ENCODE measurements at places on chromosomes 13 and 19.

DNA sequence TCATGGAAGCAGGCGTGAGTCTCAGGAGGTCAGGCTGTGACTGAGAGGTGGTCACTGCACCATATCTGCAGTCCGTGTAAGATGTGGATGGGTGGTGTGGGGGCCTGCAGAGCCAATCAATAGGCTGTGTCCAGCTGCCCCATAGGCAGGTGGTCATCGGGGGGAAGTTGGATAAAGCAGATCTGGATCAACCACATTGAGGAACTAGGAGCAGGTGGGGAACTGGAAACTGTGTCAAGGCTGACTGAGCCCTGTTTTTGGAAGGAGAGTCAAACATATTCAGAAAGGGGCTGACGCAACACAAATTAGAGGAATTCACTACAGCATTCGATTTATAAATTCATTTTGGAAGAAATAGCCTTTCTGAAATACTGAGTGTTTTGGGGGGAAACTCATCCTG is 15.0 kb downstream of the CLEC4M start:
- DNase-seq = peak; percentile 50

GRCh38 chr19:1214299-1214861 is 8.8 kb downstream of the STK11 start:
- no peak for DNase-seq

DNA sequence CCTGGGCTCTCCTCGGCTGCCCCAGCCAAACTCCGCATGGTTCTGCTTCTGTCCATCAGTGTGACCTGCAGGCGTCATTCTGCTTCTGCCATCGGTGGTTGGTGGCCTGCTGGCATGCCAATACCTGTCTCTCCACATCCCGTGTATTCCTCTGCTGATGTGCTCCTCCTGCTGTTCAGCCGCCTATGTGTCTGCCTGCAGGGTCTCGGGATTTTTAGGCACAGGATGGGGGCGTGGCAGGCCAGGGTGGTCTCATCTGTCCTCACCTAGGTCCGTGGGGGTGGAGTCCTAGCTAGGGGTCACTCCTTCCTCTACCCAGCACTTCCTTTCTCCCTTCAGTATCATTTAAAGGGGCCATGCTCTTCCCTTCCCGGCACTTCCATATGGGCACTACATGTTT is 33.0 kb upstream of the SGCG start:
- no peak for DNase-seq

- DNase-seq = no peak
Measured at GRCh38 chr13:96388598-96388997, 298.7 kb downstream of the HS6ST3 start.

DNA sequence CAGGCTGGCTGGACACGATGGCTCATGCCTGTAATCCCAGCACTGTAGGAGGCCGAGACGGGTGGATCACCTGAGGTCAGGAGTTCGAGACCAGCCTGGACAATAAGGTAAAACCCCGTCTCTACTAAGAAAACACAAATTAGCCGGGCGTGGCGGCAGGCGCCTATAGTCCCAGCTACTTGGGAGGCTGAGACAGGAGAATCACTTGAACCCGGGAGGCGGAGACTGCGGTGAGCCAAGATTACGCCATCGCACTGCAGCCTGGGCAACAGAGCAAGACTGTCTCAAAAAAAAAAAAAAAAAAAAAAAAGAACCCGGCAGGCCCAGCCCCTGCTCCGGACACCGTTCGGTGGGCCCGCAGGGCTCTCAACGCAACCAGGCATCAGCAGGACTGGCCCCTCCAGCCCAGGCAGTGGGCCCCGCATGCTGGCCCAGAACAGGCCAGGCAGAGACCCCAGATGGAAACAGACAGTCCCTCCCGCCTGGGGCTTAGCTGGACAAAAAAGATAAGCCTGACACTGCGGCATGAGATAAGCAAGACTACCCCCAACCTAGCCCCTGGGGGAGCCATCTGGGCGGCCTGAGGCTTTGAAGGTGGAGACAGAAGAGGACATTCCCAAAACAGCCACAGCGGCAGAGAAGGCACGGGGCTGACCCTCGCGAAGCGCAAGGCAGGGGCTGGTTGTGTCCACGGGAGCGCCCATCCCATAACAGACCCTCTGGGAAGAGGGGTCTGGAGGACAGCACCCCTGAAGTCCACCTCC is 11.6 kb downstream of the REXO1 start:
- no peak for DNase-seq

DNA sequence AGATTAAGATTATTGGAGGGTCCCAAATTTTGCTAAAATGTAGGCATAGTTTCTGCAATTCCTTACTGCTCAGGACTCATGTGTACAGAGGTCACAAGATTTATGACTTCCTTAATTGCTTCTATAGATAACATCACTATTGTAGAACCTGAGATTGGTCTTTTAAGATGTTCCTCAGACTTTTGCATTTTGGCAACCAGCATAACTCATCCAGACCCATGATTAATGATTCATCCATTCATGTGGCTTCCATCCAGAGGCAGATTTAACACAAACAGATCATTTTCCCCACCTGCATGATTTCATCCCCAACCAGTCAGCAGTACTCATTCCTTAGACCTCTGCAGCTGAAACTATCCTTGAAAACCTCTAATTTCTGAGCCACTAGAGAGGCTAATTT is 34.5 kb upstream of the CEACAM8 start:
- no peak for DNase-seq

DNA sequence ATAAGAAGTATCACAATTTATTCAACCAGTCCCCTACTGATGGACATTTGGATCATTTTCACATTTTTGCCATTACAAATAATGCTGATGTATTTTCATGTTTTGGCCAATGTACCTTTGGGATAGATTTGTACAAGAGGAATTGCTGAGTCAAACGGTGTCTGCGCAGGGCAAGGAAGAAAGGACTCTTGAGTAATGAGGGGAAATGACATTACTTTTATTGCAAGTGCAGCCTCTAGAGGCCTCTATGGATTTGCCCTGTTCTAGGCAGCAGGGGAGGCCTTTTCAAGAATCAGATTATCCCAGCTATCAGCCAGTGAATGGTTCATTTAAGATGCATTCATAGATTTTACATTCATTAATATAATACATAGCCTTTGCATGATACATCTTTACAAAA is 32.9 kb upstream of the GTF3A start:
- no peak for DNase-seq

- no peak for DNase-seq
Measured at GRCh38 chr19:45189971-45190370, 11.4 kb downstream of the BLOC1S3 start.

- peak; percentile 92 for DNase-seq
Measured at GRCh38 chr19:44845612-44846454, at the start of gene NECTIN2. TSS of gene NECTIN2 (plus strand) at chr19:44846297. CDS start at chr19:44846526, 229 bp downstream.

- DNase-seq = peak; percentile 57
Measured at GRCh38 chr13:112702341-112702985, 12.6 kb downstream of the ATP11A start.

- no peak for DNase-seq
Measured at GRCh38 chr19:46116121-46116520, 8.4 kb downstream of the IGFL3 start.
